NCI-H1048 (cell line): ENCODE measurements at places on chromosomes 4 and X.

DNA sequence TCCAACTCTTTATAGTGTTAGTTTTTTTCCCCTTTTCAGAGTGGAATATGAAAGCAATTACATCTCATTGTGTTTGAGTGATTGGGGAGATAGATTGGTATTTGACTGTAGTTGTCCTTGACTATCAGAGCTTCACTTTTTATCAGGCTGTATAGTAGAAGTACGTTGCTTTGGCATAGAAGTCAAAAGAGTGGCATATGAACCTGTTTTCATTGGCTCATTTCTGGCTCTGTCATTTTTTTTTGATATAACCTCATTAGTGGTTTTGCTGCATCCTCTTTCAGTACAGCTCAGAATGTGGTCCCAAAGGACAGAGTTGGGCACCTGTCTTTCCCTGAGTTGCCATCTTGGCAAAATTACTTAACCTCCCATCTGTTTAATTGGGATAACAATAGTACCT, 1.4 kb downstream of the TMA16 start:
- no peak for DNase-seq

GRCh38 chrX:140505421-140506337, 810 bp upstream of the SOX3 start:
- DNase-seq = no peak

DNA sequence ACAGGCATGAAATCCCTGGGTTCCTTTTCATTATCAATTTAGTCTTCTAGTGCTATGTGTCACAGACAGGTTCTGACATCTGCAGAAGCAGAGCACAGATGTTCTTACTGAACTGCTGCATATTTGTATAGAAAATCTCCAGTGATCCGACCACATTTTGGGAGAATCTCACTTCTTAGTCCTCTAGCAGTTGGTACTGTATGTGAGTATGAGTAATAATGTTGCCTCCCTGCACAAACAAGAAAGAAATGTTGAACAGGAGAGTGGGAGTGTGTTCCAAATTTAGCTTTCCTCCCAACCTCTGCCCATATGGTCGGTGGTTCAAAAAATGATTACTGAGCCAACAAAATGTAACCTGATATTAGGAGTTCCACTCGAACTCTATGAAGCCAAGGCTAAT, 165.3 kb upstream of the GPC4 start:
- no peak for DNase-seq

DNA sequence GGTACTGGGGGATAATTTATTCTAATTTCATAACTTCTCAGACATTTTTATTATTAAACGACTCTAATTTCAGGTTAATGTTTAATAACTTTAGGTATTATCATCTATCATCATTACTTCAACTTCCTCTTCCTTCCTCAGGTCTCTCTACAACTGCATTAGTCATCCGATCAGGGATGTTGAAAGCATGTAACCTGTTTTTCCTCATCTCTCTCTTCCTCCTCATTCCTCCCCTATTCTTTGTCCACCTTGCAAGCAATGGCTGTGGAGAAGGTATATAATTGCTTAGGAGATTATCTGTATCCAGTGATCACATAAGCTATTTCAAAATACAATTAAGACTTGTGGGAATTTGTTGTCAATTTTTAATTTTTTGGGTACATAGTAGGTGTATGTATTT, 632.6 kb upstream of the DIAPH2 start:
- DNase-seq = no peak

DNA sequence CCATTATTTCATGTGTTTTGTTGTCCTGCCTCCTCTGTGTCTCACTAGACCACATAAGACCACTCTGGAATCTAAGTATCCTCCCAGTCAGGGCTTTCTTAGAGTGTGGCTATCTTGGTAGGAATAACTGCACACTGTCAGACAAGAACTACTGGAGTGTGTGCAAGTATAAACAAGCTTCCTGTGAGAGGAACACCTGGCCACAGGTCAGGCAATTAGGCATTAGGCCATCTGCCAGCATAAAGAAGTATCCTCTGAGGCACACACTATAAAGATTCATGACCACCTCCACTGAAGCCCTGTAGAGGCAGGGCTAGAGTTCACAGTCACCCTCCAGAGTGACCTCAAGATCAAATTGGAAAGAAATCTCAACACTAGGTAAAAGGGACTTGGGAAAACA, 507.0 kb upstream of the PABPC4L start:
- DNase-seq = no peak

DNA sequence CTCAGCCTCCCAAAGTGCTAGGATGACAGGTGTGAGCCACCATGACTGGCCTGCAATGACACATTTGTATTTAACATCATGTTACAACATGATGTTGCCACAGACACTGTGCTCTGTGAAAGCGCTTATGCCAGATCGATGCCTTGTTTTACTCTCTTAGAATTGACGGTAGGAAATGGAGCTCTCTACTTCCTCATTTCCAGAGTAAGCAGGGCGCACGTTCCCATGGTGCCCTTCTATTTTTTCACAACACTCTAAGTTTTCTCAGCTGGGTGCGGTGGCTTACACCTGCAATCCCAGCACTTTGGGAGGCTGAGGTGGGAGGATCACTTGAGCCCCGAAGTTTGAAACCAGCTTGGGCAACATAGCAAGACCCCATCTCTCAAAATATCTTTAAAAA, 60.7 kb upstream of the DHRSX start:
- no peak for DNase-seq

GRCh38 chrX:40855932-40856515, 120.7 kb upstream of the MED14 start:
- DNase-seq = no peak

- DNase-seq = no peak
Measured at GRCh38 chr4:118076958-118077766, 42.9 kb downstream of the NDST3 start.

DNA sequence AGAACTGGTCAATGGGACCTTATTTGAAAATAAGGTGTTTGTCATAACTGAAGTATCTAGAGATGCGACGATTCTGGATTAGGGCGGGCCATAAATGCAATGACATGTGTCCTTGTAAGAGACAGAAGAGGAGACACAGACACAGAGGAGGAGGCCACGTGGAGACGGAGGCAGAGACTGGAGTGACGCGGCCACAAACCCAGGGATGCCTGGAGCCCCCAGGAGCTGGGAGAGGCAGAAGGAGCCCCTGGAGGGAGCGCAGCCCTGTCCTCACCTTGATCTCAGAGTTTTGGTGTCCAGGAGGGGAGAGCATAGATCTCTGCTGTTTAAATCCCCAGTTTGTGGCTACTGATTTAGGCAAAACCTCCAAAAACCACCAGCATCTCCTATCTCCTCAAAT, 5.0 kb downstream of the GTPBP6 start:
- no peak for DNase-seq

DNA sequence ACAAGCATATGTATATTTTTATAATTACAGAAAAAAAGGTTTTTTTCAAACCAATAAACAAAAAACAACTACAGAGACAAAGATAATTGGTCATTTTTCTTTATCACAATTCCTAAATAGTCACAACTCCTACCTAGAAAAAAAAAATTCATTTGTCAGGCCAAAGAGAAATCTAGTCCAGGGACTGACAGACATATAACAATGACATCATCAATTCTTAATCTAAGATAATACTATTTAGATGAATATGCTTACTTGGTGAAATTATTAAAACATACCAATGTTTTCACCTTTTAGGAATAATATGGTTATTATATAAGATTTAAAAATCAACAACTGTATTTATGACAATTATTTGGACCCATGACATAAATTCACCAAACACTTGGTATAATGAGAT, 48.4 kb downstream of the CHM start:
- no peak for DNase-seq
